ENCODE measurements at places on chromosomes 6 and 20. TPM values are rescaled to one million over a fixed set of nuclear protein-coding genes. Genes with fewer than 3 reads are reported as not detected.

DNA sequence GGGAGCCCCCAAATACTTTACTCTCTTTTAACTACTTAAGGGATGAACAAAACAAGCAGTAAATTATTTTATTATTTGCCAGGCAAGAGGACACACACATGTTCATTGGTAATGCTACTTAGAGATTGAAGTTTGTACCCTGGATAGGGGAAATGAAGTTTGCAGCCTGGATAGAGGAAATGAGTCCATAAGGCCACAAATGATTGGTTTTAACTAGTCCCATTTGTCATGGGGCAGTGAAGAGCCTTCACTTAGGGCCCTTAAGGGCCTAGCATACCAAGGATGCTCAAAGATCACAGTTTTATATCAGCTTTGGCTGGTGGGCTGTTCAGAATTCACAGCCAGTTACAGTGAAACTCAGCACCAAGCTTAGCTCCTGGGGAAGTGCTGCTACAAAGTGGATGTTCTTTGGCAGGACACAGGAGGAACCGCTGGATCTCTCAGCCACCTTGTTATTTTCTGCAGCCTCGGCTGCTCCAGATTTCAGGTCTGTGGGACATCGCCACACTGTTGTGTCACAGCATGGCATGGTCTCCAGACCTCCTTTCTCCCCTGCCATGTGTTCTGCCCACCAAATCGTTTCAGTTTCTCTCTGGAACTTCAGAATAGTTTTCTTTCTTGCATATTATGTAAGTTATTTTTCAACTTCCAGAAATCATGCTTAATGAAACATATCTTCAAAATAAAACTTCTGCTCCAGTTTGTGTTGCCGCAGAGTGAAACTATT is 41.8 kb downstream of the NCOA7 start:
- no peaks in the 10 kb centered on the region for H3K36me3 ChIP-seq
- peak overlapping the region; percentile 9 for H3K4me3 ChIP-seq

DNA sequence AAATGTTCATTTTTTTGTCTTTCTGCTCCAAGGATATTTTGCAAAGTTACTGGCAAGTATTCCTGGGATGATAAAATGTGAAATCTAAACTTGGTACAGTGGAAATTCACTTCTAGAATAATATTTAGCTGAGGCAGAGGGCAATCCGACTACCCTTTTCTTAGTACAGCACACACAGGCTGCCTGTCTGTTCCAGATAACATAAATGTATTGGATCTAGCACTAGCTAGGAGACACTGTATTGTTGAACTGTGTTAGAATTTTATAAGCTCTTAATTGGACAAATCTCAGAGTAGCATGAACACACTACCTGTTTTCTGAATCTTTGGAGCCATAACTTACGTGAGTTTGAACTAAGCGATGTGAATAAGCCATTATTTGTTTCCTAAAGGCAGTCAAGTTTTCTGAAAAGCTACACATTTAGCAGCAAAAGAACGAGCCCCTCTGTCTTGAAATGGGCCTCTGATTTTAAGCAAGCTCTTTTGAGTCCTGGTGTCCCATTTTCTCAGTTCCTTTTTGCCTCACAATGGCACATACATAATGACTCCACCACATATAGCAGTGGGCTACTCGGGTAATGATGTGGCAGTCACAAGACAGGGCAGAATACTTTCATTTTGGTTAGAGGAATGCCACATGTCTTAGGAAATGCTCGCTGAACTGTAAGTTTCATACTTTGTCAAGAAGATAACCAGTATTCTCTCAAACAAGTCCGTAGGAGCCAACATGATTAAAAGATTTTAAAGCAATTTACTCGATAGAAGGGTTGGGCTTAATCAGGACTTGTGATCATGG is 116.5 kb upstream of the ESR1 start:
- peaks cover 4% of the 10 kb centered on the region for H3K36me3 ChIP-seq
- no peaks in the 10 kb centered on the region for H3K27me3 ChIP-seq
- peaks cover 21% of the 10 kb centered on the region for H3K4me1 ChIP-seq
- H3K27ac ChIP-seq, result peak overlapping the region; percentile 91
- peak overlapping the region; percentile 85 for H3K4me3 ChIP-seq
- peak; percentile 75 for DNase-seq

- H3K4me1 ChIP-seq, result peaks cover 47% of the 10 kb centered on the region
- H3K27me3 ChIP-seq, result no peaks in the 10 kb centered on the region
- DNase-seq, result no peak
- no peaks in the 10 kb centered on the region for H3K36me3 ChIP-seq
- H3K4me3 ChIP-seq, result no peak overlapping the region
These were observed 20.6 kb downstream of the BFSP1 start for GRCh38 chr20:17510548-17510947.

GRCh38 chr6:31122791-31123706 is 2.8 kb upstream of the CDSN start:
- no peak for DNase-seq
- H3K27ac ChIP-seq, result no peak overlapping the region
- H3K4me3 ChIP-seq, result no peak overlapping the region
- peaks cover 4% of the 10 kb centered on the region for H3K4me1 ChIP-seq
- peaks cover 9% of the 10 kb centered on the region for H3K27me3 ChIP-seq

DNA sequence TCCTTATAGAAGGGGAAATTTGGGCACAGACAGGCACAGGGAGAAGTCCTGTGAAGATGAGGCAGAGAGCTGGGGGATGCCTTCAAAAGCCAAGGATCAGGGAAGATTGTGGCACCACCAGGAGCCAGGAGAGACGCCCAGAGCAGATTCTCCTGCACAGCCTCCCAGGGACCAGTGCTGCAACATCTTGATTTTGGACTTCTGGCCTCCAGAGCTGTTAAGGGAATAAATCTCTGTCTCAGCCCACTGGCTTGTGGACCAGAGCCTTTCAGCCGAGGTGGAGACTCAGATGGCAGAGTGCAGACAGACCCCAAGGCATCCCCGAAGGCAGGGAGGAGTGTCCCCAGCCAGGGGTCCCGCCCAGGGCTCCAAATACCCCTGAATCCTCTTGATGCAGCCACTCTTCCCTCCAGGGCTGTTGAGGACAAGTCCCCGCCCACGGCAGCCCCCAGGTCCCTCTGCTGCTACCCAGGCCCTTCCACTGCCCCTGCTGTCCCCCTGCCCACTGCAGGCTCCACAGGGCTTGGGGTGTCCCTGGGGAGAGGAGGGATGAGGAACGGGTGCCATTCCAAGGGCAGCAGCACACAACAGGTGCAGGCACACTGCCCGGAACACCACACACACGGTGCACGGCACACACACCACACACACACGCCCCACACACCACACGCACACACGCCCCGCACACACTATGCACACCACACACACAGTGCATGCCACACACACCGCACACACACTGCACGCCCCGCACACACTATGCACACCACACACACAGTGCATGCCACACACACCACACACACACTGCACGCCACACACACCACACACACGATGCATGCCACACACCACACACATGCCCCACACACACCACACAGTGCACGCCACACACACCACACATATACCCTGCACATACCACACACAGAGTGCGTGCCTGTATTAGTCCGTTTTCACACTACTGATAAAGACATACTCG is 311.4 kb downstream of the TAF4 start:
- H3K27ac ChIP-seq, result no peak overlapping the region
- no peak overlapping the region for H3K4me3 ChIP-seq
- no peaks in the 10 kb centered on the region for H3K4me1 ChIP-seq
- H3K27me3 ChIP-seq, result no peaks in the 10 kb centered on the region
- no peaks in the 10 kb centered on the region for H3K36me3 ChIP-seq

LPA gene
- total RNA-seq, result not detected

PRDM1 gene
- 192 TPM for total RNA-seq

DNA sequence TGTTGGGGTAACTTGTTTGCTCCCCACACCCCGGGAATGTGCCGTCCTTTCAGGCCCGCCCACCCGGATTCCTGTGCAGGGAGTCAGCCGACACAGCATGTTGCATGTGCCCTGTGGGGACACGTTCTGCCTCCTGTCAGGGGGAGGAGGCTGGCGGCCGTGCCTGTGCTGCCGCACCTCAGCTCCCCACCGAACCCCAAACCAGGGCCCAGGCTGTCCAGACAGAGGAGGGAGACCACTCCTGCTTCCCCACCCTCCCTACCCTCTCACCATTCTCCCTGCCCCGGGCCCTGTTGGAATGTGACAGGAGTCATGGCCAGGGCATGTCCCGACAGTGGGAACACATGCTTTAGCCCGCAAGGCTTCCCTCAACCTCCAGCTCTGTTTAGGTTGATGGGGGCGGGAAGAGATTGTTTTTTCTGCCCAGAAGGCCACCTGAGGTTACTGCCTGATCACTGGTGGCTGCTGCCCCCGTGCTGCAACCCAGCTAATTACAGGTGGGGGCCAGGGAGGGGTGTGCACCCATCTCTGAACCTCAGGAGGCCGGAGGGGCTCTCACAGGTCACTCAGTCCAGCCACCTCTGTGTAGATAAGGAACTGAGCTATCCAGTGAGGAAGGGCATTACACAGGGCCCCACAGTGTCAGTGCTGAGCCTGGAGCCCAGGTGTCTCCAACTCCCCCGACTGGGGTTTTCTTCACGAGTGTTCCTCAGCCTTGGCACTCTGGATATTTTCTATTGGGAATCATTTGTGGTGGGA is 13.6 kb downstream of the LRRC73 start:
- no peak overlapping the region for H3K27ac ChIP-seq
- H3K4me1 ChIP-seq, result peaks cover 22% of the 10 kb centered on the region
- H3K27me3 ChIP-seq, result no peaks in the 10 kb centered on the region
- H3K4me3 ChIP-seq, result no peak overlapping the region

DNA sequence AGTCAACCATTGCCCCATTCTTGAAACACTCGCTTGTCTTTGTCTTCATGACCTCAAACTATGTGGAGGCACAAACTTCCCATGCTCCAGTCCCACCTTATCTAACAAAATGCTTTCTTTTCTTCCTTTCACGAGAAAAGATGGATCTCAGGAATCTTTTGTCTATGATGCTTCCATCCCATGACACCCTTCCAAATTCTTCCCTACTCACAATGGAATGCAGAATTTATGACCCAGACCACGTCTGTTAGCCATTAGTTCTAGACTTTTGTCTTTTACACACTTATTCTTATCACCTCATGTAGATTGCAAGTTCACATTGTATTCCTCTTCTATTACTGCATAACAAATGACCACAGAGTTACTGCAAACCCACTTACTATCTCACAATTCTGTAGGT is 24.2 kb upstream of the LAMP5 start:
- no peaks in the 10 kb centered on the region for H3K27me3 ChIP-seq
- no peaks in the 10 kb centered on the region for H3K4me1 ChIP-seq
- no peak overlapping the region for H3K4me3 ChIP-seq
- DNase-seq, result no peak

DNA sequence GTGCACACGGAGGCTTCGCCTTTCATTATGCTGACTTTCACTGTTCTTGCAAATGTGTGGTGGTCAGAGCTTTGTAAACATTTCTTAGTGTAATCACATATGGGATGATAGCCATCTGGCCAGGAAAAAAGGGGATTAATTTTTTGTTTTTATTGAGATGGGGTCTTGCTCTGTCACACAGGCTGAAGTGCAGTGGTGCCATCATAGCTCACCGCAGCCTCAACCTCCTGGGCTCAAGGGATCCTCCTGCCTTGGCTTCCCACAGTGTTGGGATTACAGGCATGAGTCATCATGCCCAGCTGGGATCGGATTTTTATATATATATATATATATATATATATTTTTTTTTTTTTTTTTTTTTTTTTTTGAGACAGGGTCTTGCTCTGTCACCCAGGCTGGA is 11.0 kb upstream of the TIAM2 start:
- DNase-seq, result no peak
- H3K27ac ChIP-seq, result no peak overlapping the region
- no peaks in the 10 kb centered on the region for H3K27me3 ChIP-seq
- no peak overlapping the region for H3K4me3 ChIP-seq
- H3K36me3 ChIP-seq, result no peaks in the 10 kb centered on the region
- H3K4me1 ChIP-seq, result peaks cover 15% of the 10 kb centered on the region

- no peaks in the 10 kb centered on the region for H3K27me3 ChIP-seq
- no peaks in the 10 kb centered on the region for H3K36me3 ChIP-seq
These were observed 178.2 kb upstream of the THEMIS start for GRCh38 chr6:128079021-128079420.

GRCh38 chr6:67244037-67244436 is 1391.0 kb upstream of the ADGRB3 start:
- H3K4me3 ChIP-seq, result no peak overlapping the region
- DNase-seq, result no peak
- no peak overlapping the region for H3K27ac ChIP-seq
- H3K36me3 ChIP-seq, result no peaks in the 10 kb centered on the region

DNA sequence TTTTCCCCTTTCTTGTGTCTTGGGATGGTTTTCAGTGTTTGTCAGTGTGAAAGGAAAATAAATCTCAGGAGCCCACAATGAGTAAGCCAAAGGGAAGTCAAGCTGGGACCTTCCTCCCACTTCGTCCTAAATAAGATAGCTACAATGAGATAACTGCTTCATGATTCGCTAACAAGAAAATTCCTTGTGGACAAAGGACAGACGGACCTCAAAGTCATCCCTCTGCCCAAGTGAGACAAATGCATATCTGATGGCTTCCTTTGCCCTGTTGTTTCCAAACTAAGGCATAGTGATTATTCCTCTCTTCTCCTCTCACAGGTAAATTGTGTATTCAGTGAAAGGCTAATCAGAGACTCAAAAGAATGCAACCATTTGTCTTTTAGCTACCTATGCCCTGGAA is 26.1 kb upstream of the ADTRP start:
- H3K36me3 ChIP-seq, result no peaks in the 10 kb centered on the region
- peaks cover 11% of the 10 kb centered on the region for H3K27me3 ChIP-seq
- no peak overlapping the region for H3K27ac ChIP-seq
- DNase-seq, result no peak
- H3K4me3 ChIP-seq, result no peak overlapping the region

GRCh38 chr6:167811442-167812087 is 15.1 kb upstream of the AFDN start:
- DNase-seq, result no peak
- no peak overlapping the region for H3K4me3 ChIP-seq
- no peaks in the 10 kb centered on the region for H3K4me1 ChIP-seq
- peaks cover 19% of the 10 kb centered on the region for H3K27me3 ChIP-seq
- no peak overlapping the region for H3K27ac ChIP-seq

DNA sequence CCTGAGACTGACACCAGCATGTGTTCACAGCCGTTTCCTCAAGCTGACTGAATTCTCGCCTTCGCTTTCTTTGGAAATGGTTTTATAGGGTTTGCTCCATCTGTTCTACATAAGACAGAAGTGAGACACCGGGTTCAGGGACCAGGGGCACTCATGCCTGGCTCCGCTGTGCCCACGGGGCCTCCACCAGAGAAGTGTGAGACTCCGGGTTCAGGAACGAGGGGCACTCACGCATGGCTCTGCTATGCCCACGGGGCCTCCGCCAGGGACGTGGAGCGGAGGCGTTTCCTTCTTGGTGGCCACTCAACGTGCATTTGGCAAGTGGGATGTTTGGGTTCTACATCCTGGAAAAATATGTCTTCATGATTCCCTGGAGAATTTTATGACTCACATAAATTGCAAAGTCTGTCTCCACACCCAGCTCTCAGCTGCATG is 106.6 kb downstream of the RNASET2 start:
- H3K36me3 ChIP-seq, result peaks cover 14% of the 10 kb centered on the region
- no peak for DNase-seq
- H3K27me3 ChIP-seq, result peaks cover 12% of the 10 kb centered on the region
- no peaks in the 10 kb centered on the region for H3K4me1 ChIP-seq

Data from natural killer cell treated with Interleukin-12 subunit alpha and Interleukin-12 subunit beta and Interleukin-15 and Interleukin-18, amount 100 ng/mL, for 72 hours (primary cell).